ENCODE measurements at places on chromosomes 16 and 17.

DNA sequence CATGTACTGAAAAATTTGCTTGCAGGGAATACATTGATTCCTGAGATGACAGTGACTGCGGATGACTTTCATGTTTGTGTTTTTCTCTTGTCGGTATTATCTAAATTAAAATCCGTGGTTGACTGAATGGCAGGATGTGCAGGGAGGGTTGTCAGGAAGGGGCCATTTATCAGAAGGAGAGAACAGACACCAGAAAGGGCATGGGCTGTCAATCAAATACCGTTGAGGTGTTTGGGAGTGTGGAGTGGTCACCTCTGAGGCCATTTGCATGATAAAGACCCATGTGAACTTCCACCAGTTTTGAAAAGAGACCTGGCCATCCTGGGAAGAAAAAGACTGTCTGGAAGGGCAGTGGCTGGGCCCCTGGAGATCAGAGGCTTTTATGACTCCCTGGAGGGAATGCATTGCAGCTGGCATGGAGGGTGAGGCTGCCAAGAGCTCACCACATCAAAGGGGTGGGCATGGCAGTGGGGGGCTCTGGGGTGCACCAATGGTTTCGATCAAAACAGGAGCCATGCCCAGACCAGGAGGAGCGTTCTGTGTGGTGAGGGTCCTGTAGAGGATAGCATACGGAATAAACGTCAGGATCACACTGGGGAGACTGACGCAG is 67.1 kb downstream of the CYLD start:
- no peak for DNase-seq

GRCh38 chr16:1771188-1771863 is at the start of gene NME3:
NME3 (minus strand) TSS chr16:1771543; CDS start chr16:1771534, 9 bp downstream.
- DNase-seq: peak; percentile 85

DNA sequence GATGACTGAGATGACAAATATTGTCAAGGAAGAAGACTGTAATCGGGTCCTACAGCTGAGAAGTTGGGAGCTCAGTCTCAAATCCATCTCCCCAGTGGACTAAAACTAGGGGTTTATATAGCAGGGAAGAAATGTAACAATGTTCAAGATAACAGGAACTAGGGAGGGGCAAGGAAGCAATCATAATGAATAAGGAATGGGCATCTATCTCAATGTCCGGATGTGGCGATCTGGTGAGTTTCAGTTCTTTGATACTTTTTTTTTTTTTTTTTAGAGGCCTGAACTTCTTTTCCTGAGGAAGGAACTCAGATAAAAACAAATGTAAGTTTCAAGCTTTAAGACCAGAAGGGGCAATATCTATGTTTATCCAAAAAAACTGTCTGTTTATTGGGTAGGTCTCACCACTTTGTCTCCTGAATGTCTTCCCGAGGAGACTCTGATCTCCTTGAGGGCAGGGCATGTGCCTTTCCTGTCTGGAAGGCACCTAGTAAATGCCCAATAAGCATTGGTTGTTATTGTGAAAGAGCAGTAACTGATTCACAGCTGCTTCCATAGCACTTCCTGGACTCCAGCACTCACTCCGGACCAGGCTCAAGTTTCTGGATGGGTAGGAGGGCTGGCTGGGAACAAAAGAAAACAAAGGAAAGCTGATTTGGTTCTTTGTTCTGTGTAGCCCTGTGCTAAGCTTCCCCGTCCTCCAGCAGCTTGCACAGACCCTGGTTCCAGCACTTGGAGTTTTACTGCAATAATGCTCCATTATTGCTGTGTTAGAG is 51.9 kb downstream of the MEOX1 start:
- DNase-seq: no peak

- no peak for DNase-seq
These were observed 10.2 kb upstream of the TEX19 start for GRCh38 chr17:82348866-82349265.

- DNase-seq: no peak
These were observed 1.9 kb downstream of the CEMP1 start for GRCh38 chr16:2529061-2529931.

DNA sequence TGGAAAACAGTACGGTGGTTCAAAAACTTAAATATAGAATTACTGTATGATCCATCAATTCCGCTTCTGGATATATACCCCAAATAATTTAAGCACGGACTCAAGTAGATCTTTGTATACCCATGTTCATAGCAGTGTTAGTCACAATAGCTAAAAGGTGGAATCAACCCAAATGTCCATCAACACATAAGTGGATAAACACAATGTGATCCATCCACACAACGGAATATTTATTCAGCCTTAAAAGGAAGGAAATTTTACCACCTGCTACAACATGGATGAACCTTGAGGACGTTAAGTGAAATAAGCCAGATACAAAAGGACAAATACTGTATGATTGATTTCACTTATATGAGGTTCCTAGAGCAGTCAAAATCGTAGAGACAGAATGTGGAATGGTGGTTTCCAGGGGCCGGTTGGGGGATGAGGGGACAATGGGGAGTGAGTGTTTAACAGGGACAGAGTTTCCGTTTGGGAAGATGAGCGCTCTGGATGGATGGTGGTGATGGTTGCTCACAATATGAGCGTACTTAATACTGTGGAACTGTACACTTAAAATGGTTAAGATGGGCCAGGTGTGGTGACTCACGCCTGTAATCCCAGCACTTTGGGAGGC is 5.4 kb upstream of the RNF222 start:
- no peak for DNase-seq

DNA sequence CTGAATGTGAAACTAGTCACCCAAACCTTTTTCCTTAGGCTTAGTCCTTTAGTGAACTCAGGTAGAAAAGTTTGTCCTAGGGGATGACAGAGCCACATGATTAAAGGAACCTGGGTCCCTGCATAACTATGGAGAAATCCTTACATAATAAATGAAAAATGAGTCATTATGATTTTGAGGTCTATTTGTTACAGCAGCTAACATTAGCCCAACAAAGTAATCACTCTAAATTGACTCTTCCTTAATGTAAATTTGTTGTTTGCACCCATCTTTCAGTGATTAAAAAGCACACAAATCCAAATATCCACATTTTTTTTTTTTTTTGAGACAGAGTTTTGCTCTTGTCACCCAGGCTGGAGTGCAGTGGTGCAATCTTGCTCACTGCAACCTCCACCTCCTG is 32.0 kb downstream of the OGFOD1 start:
- DNase-seq: no peak

GRCh38 chr17:77837917-77838316 is 120.6 kb upstream of the TNRC6C start:
- DNase-seq: no peak

- no peak for DNase-seq
These were observed 30.9 kb downstream of the FAM222B start for GRCh38 chr17:28811651-28812090.

GRCh38 chr16:48099455-48099854 is 56.3 kb downstream of the ABCC12 start:
- DNase-seq: no peak

DNA sequence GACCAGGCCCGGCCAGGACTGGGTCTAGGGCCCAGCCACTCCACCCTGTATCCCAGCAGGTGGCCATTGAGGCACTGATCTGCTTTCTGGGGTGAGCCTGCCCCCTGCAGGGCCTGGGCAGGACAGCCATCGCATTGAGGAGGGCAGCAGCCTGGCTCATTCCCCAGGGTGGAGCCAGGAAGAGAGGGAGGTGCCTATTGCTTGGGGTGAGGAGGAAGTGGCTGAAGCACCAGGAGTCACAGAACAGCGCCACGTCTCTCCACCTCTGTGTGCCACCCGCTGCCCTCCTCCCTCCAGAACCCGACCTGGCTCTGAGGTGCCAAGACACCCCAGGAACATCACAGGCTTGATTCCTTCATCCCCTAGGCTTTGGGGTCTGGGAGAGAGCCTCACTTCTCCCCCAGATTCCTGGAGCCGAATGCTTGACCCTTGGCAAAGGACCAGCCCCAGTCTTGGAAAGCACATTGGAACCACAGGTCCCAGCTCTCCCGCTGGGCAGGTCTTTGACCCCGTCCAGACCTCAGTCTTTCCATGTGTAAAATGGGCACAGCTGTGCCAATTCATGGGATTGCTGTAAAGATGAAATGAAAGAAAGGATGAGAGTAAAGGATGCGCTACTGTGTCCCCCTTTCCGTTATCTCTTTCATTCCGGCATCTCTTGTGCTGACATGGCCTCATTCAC is 7.2 kb upstream of the KRT36 start:
- DNase-seq: peak; percentile 73

- peak; percentile 61 for DNase-seq
These were observed 87.9 kb downstream of the OR1D5 start for GRCh38 chr17:2975469-2975958.

- peak; percentile 7 for DNase-seq
These were observed 407.5 kb upstream of the HSBP1 start for GRCh38 chr16:83400234-83400633.

DNA sequence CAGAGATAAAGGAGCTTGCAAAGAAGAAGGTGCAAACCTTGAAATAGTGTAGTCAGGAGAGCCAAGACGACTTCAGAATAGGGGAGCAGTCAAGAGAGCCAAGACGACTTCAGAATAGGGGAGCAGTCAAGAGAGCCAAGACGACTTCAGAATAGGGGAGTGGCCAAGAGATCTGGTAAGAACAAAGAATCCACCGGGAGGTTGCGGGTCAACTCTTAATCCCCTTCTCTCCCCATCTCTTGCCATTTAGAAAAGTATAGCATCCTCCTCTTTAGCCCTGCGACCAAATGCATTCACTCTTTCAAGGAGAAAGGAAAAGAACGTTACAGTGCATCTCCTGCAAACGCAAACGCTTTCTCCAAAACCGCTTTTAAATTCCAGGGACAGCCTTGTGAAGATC is 713 bp downstream of the KNOP1 start:
- DNase-seq: no peak

DNA sequence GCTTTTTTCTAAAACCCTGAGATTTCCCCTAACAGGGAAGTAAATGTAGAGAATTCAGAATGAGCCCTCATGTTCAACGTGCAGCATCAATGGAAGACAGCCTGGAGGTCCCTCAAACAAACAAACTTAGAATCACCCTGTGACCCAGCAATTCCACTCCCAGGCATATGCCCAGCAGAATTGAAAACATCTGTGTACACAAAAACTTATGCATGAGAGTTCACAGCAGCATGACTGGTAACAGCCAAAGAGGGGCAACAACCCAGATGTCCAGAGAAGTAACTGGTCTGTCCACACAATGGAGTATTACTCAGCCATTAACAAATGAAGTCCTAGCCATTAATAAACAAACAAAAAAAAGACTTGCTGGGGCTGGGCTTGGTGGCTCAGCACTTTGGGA is 252.7 kb downstream of the PARN start:
- no peak for DNase-seq

GRCh38 chr16:12021578-12022253 is 45.2 kb downstream of the SNX29 start:
- no peak for DNase-seq

GRCh38 chr17:78560731-78561130 is 16.5 kb downstream of the DNAH17 start:
- no peak for DNase-seq

DNA sequence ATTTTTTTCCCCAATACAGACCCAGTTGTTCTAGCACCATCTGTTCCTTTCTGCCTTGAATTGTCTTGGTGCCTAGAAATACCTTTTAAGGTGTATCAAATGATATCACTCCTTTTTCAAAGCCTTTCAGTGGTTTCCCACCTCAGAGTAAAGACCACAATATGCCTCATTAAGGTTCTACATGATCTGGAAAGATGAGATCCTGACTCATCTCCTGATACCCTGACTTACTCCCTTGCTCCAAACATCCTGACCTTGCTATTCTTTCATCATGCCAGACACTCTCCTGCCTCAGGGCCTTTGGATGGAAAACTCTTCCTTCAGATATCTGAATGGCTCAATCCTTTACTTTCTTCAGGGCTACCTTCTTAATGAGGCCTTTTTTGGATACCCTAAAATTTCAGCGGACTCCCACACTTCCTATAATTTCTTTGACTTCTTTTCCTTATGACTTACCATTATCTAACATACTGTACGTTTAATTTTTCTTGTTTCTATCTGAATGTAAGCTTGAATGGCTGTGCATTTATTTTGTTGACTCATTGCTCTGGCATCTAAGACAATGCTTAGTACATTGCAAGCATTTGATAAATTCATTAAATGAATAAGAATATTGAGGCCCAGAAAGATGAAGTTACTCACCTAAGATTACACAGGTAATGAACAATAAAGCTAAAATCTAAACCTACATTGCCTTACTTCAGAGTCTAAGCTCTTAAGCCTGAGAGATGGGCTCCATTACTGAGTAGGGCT is 19.2 kb downstream of the FLOT2 start:
- no peak for DNase-seq

DNA sequence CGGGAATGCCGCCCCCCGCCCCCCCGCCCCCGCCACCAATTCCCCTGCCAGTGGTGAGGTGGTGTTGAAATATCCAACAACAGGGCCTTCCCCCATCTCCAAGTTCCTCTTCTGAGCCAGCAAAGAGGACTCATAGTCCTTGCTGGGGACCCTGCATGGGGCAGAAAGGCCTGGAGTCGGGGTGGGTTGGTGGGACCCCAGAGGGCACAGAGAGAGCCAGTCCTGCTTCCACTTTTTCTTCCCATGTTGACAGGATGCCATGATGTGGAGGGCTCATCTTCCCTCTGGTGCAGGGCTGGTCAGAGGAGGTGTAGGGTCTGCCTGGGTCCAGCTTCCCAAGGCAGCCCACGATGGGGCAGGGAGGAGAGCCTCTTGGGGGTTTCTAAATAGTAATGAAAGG is 49.0 kb upstream of the PIK3R6 start:
- no peak for DNase-seq

DNA sequence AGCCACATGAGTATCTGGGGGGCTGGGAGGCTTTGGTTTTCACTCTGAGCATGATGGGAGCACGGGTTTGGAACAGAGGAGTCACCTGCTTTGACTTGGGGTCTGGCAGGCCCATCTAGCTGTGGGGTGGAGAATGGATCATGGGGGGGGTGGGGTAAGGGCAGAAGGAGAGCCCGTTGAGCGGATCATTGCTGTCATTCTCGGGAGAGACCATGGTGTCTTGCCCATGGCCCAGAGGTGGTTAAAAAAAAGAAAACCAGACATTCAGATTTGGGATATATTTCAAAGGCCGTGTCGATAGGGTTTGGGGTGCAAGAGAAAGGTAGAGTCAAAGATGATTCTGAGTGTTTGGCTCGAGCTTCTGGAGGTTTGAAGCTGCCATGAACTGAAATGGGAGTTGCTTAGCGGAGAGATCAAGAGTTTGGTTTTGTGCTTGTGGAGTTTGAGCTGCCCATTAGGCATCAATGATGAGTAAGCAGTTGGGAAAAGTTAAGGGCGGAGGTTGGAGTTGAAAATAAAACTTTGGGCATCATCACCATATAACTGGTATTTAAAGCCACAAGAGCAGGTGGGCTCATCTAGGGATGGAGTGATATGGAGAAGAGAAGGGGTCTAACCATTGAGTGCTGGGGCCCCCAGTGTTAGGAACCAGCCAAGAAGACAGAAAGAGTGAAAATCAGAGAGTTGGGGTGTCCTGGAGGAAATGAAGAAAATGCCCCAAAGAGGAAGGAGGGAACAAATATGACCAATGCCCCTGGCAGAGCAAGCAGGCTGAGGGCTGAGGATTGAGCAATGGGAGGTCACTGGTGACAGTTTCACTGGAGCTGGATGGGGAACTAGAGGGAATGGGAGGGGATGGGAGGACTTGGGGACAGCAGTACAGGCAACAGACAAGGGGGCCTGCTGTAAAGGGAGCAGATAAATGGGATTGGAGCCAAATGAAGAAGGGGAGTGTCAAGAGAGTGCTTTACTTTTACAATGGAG is 1.9 kb downstream of the NOD2 start:
- DNase-seq: no peak
